Left cardiac atrium (tissue), 4 donors: ENCODE measurements at places on chromosomes 3 and 15. TPM values are rescaled to one million over a fixed set of nuclear protein-coding genes. Genes with fewer than 3 reads are reported as not detected.

- DNase-seq, result no peak
Observed at GRCh38 chr15:71505962-71506361, 304.4 kb upstream of the NR2E3 start.

GRCh38 chr3:13887495-13888300 is 7.8 kb upstream of the WNT7A start:
- DNase-seq, result no peak

GRCh38 chr15:57537072-57537471 is 54.6 kb upstream of the MYZAP start:
- DNase-seq, result peak; percentile 53

GRCh38 chr3:59185591-59186369 is 136.0 kb upstream of the CFAP20DC start:
- DNase-seq, result no peak

- no peak for DNase-seq
Observed at GRCh38 chr3:71546821-71547220, 36.7 kb downstream of the FOXP1 start.

- no peak for DNase-seq
Observed at GRCh38 chr15:91989821-91990220, 136.3 kb downstream of the SLCO3A1 start.

DNA sequence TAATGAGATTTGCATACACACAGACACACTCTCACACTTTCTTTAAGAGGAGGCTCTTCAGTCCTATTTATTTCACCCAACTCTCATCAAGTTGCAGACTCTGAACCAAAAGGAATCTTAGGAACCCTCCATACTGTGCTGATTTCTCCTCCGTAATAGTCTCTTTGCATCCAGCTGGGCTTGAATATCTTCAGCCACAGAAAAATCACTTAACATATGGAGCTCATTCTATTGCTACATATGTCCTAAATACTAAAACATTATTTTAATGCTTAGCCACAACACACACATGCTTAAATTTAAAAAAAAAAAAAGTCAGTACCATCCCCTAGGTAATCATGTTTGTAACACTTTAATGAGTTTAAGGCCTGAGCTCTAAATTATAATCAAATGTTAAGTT is 287.5 kb upstream of the CNTN6 start:
- DNase-seq, result no peak

The ROPN1 gene
- not detected for total RNA-seq

The CFAP100 gene
- total RNA-seq, result not detected

The ATOSA gene
- total RNA-seq, result 27.6 TPM

The UTS2B gene
- 0.24 TPM for total RNA-seq

The RAD51 gene
- 0.97 TPM for total RNA-seq

The AHSG gene
- total RNA-seq, result 0.13 TPM

The GOLGA8J gene
- not detected for total RNA-seq

The A4GNT gene
- not detected for total RNA-seq

The MAP4 gene
- total RNA-seq, result 374 TPM
